ENCODE measurements at places on chromosomes 7 and 10. TPM values are rescaled to one million over a fixed set of nuclear protein-coding genes. Genes with fewer than 3 reads are reported as not detected.

DNA sequence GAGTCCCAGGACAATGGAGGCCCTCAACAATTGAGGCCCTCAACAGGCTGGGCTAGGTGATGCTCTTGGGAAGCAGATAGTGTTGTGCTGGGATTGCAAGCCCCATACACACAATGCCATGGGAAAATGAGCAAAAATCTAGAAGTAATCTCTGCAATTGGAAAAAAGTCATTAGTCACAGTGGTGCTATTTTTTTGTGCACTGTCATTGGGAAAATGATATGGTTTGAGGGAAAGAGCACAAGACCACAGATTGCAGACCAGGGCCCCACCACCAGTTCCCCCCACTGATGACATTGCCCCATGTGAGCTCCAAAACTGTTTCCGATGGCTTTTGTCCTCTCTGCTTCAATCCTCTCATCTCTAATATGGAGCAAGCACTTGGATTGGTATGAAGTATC, 1.9 kb downstream of the KCTD7 start:
- no peak for DNase-seq
- H3K4me1 ChIP-seq = peaks cover 45% of the 10 kb centered on the region
- H3K27ac ChIP-seq = no peak overlapping the region
- H3K36me3 ChIP-seq = no peaks in the 10 kb centered on the region
- peak overlapping the region; percentile 51 for H3K4me3 ChIP-seq
- H3K27me3 ChIP-seq = no peaks in the 10 kb centered on the region

HOXA9 gene
- not detected for total RNA-seq

GRCh38 chr10:25492040-25492439, 317.2 kb downstream of the GPR158 start:
- H3K4me3 ChIP-seq = no peak overlapping the region
- DNase-seq = no peak
- no peaks in the 10 kb centered on the region for H3K36me3 ChIP-seq
- H3K27me3 ChIP-seq = no peaks in the 10 kb centered on the region

HHEX gene
- 0.34 TPM for total RNA-seq

Data from activated CD8-positive, alpha-beta T cell treated with anti-CD3 and anti-CD28 coated beads for 36 hours (primary cell).